ENCODE measurements at places on chromosomes 4 and X. TPM values are rescaled to one million over a fixed set of nuclear protein-coding genes. Genes with fewer than 3 reads are reported as not detected.
A peak's percentile ranks its signal among the peaks of the same experiment; 100 is the strongest.

DNA sequence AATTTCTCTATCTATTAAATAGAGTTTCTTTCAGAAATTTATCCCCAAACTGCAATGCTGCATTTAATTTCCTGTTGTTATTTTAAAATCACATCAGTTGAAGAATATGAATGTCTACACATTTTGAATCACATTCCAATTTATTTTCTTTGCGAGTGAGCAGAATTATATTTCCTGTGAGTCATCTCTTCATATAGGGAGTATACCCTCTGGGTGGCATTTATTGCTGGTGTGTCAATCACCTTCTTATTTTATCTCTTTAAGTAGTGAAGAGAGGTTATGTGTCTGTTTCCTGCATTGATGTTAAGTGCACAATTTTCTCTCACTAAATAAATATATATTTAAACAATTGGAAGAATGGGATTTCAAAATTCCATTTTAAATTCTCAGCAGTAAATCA is 511.0 kb upstream of the ATOH1 start:
- no peaks in the 10 kb centered on the region for H3K27me3 ChIP-seq
- no peak overlapping the region for H3K4me3 ChIP-seq
- H3K4me1 ChIP-seq = no peaks in the 10 kb centered on the region
- H3K27ac ChIP-seq = no peak overlapping the region
- H3K36me3 ChIP-seq = no peaks in the 10 kb centered on the region

DNA sequence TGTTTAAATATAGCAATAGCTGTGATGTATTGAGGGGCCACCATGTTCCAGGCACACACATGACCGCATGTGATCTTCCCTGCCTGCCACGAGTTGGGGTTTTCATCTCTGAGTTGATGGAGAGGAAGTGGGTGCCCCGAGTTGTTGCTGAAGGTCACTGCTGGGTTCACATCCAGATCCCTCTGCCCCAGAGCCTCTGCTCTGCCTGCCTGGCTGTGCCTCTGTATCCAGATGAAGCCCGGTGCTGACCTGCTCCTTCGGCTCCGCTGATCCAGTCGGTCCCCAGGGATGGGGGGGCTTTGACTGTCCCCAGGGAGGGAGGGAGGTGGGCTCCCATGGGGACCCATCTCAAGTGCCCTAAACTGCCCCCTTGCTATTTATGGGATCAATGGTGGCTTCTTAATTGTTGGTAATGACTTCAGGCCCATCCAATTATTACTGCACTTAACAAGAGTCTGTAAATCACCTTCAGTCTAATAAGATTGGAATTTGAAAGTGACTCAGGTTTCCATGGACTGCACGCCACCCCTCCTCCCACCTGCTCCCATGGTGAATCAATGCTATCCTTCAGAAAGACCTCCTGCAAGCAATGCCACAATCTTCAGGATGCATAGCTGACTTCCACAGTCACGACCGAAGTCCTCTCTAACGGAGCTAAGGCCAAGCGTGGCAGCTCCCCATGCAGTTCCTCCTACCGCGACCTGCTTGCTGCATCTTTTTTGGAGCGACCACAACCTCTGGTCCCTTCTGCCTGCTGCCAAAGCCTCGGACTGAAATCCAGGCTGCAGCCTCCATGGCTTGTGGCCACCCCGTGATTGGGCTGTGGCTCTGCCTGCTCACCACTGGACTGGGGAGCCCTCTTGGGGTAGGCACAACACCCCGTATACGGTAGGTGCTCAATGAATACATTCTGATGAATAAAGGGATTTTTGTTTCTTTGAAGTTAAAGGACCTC is 73.1 kb downstream of the CPZ start:
- no peaks in the 10 kb centered on the region for H3K36me3 ChIP-seq
- no peaks in the 10 kb centered on the region for H3K4me1 ChIP-seq
- no peaks in the 10 kb centered on the region for H3K27me3 ChIP-seq
- no peak overlapping the region for H3K4me3 ChIP-seq
- no peak for DNase-seq

TGIF2LX gene
- total RNA-seq = not detected

DNA sequence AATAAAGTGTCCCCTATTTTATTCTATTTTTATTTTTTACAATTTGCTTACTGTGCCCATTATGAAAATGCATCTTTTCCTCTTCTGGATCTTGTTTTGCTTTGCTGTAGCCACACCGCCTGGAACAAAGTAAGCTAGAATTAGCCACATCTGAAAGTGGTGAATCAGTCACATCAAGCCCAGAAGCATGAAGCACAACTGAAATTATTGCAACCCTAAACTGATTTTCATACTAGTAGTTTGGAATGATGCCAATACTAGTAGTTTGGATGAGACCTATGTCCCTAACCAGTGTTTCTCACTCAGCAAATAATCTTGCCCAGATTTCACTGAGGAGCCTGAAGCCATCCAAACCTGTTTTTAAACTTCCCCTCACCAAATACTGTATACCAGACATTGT is 303.0 kb downstream of the EPHA5 start:
- H3K36me3 ChIP-seq = no peaks in the 10 kb centered on the region
- no peak overlapping the region for H3K27ac ChIP-seq
- H3K4me1 ChIP-seq = no peaks in the 10 kb centered on the region
- H3K27me3 ChIP-seq = no peaks in the 10 kb centered on the region
- DNase-seq = no peak

ERVMER34-1 gene
- not detected for total RNA-seq

- no peak overlapping the region for H3K4me3 ChIP-seq
- peak overlapping the region; percentile 41 for H3K27ac ChIP-seq
- peak; percentile 28 for DNase-seq
- peaks cover 3% of the 10 kb centered on the region for H3K27me3 ChIP-seq
- no peaks in the 10 kb centered on the region for H3K4me1 ChIP-seq
These were observed 6.5 kb downstream of the ZNF185 start for GRCh38 chrX:152904151-152905080.

CT45A5 gene
- total RNA-seq = not detected

DNA sequence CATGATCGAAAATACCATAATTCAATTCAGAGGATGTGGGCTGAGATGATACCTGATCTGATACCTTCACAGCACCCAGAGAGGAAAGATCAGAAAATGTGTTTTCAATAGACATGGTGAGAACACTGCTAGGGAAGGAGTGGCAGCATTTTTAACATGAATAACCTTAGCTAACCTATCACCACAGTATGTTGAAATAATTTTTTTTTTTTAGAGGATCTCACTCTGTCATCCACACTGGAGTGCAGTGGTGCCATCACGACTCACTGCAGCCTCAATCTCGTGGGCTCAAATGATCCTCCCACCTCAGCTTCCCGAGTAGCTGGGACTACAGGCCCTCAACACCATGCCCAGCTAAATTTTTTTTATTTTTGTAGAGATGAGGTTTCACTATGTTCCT is 90.5 kb upstream of the RAPGEF2 start:
- H3K4me1 ChIP-seq = no peaks in the 10 kb centered on the region
- no peak for DNase-seq
- H3K27ac ChIP-seq = no peak overlapping the region
- H3K4me3 ChIP-seq = no peak overlapping the region
- H3K27me3 ChIP-seq = peaks cover 2% of the 10 kb centered on the region

NHS gene
- total RNA-seq = 1.2 TPM

DNA sequence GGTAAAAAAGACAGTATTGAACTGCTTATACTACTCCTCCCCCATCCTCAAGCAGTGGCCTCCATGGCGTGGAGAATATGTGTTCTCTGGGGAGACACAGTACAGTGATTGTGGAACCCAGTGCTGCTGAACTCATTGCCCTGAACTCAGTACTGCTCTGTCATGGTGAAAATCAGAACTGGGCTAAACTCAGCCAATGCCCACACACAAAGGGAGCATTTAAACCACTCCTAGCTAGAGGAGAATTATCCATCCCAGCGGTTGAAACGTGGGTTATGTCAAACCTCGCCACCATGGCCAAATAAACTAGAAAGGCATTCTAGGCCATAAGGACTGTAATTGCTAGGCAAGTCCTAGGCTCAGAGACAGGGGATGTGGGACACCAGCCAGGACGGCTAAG is 131.8 kb downstream of the SPOCK3 start:
- H3K36me3 ChIP-seq = no peaks in the 10 kb centered on the region
- no peak for DNase-seq
- H3K4me3 ChIP-seq = no peak overlapping the region
- no peak overlapping the region for H3K27ac ChIP-seq
- no peaks in the 10 kb centered on the region for H3K27me3 ChIP-seq

ENPEP gene
- total RNA-seq = 0.02 TPM

MAB21L2 gene
- not detected for total RNA-seq

CXCL11 gene
- not detected for total RNA-seq

MORC4 gene
- 9.4 TPM for total RNA-seq

GRCh38 chrX:135484641-135485289 is 35.7 kb upstream of the INTS6L start:
- DNase-seq = peak; percentile 10
- H3K27me3 ChIP-seq = peaks cover 2% of the 10 kb centered on the region
- no peak overlapping the region for H3K27ac ChIP-seq
- no peaks in the 10 kb centered on the region for H3K4me1 ChIP-seq
- H3K4me3 ChIP-seq = no peak overlapping the region

DNA sequence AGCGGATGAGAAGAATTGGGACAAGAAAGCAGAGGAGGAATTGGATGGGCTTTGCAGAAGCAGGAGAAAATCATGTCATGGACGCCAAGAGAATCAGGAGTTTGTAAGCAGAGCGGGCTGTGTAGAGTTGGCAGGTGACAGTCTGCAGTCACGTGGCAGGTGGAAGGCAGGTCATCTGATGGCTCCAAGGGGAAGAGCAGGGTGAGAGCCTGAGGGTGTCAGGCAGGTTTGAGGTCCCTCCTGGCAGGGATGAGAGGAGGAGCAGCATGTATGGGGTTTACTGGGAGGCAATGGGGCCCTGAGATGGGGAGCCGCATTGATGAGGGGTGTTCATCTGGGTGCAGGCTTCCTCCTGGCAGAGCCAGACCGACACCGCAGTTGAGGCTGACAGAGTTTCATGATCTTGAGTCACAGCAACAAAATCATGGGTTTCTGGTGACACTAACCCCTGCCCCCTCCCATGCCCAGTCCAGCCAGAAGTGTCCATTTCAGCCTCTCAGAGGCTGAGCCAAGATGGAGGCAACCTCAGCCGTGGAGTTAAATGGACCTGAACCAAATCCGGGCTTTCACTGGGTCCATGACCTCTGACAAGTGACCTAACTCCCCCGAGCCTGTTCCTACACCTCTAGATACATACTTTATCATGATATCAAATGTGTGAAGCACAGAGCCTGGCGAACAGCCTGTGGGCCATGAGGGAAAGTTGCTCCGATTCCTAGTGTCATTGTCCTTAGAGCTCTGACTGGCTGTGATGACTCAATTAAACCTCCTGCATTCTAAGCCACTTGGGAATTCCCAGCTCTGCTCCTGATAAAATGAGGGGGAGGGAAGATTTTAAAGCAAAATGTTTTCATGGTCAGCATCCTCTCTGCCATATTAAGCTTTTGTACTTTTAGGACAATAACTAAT is 36.1 kb downstream of the EVC start:
- no peak overlapping the region for H3K27ac ChIP-seq
- H3K27me3 ChIP-seq = no peaks in the 10 kb centered on the region
- no peaks in the 10 kb centered on the region for H3K4me1 ChIP-seq
- no peak for DNase-seq
- no peak overlapping the region for H3K4me3 ChIP-seq

ARX gene
- total RNA-seq = not detected

HHIP gene
- total RNA-seq = not detected

TEC gene
- 1.0 TPM for total RNA-seq

- peaks cover 7% of the 10 kb centered on the region for H3K27me3 ChIP-seq
- no peaks in the 10 kb centered on the region for H3K4me1 ChIP-seq
- no peak overlapping the region for H3K27ac ChIP-seq
- no peak for DNase-seq
- H3K36me3 ChIP-seq = no peaks in the 10 kb centered on the region
These were observed 178.7 kb downstream of the CHIC2 start for GRCh38 chr4:53885668-53886067.

FREM3 gene
- total RNA-seq = not detected

DNA sequence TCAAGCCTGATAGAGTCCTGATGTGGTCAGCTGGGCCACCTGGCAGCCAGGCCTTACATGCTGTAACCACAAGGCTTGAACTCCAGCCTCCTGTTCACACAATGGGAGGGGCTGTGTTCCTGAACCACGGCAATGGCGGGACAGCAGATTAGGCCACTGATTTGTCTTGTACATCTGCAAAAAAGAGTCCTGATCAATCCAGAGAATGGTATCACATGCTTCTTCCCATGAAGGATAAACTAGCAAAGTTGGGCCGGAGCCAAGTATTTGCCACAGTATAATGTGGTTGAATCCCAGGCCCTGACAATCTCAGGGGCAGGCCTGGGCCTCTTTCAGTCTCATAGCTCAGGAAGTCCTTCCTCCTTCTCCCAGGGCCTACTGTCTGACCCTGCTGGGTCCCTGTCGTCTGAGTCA is 2182.5 kb upstream of the AGA start:
- H3K4me1 ChIP-seq = no peaks in the 10 kb centered on the region
- no peaks in the 10 kb centered on the region for H3K36me3 ChIP-seq
- no peak overlapping the region for H3K27ac ChIP-seq
- H3K27me3 ChIP-seq = no peaks in the 10 kb centered on the region
- no peak overlapping the region for H3K4me3 ChIP-seq

- DNase-seq = peak; percentile 45
- no peaks in the 10 kb centered on the region for H3K27me3 ChIP-seq
- H3K27ac ChIP-seq = peak overlapping the region; percentile 92
- peak overlapping the region; percentile 98 for H3K4me3 ChIP-seq
These were observed 426 bp downstream of the SLBP start for GRCh38 chr4:1711571-1712215.

SORBS2 gene
- total RNA-seq = not detected

DNA sequence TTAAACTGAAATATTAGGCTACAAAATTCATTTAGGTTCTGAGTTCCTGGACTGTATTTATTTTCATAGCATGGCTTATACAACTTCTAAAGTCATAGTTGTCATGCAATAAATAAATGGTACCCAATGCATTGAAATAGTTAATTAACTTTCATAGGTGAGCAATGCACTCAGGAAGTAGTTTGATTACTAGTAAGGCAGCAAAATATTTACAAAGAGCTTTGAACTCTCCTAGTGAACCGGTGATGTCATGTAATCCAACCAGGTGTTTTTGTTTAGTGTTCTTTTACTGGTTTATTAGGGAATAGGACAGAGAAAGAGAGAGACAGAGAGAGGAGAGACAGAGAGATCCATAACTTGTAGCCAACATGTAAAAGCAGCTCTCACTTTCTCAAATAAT is 228.6 kb upstream of the CTSO start:
- no peaks in the 10 kb centered on the region for H3K36me3 ChIP-seq
- no peak overlapping the region for H3K27ac ChIP-seq
- H3K4me1 ChIP-seq = no peaks in the 10 kb centered on the region
- no peak overlapping the region for H3K4me3 ChIP-seq
- H3K27me3 ChIP-seq = no peaks in the 10 kb centered on the region
- DNase-seq = no peak

GRCh38 chr4:33837043-33837838 is 2407.1 kb downstream of the ARAP2 start:
- no peak overlapping the region for H3K4me3 ChIP-seq
- H3K27ac ChIP-seq = peak overlapping the region; percentile 25
- H3K4me1 ChIP-seq = no peaks in the 10 kb centered on the region
- no peaks in the 10 kb centered on the region for H3K36me3 ChIP-seq
- DNase-seq = no peak

CSAG1 gene
- total RNA-seq = not detected

Data from activated CD4-positive, alpha-beta T cell treated with anti-CD3 and anti-CD28 coated beads, Interleukin-2, amount 10 ng/mL, durations not matched to agents 7 days and 5 days (primary cell).